ENCODE measurements at places on chromosomes 7 and 10. TPM values are rescaled to one million over a fixed set of nuclear protein-coding genes. Genes with fewer than 3 reads are reported as not detected.

The CPVL gene
- total RNA-seq, result not detected

The RBP4 gene
- not detected for total RNA-seq

The ST8SIA6 gene
- 0.79 TPM for total RNA-seq

The TRPV5 gene
- total RNA-seq, result not detected

The CALHM3 gene
- total RNA-seq, result not detected

GRCh38 chr10:45460235-45460878 lies 86.3 kb downstream of the ALOX5 start:
- no peak for DNase-seq

DNA sequence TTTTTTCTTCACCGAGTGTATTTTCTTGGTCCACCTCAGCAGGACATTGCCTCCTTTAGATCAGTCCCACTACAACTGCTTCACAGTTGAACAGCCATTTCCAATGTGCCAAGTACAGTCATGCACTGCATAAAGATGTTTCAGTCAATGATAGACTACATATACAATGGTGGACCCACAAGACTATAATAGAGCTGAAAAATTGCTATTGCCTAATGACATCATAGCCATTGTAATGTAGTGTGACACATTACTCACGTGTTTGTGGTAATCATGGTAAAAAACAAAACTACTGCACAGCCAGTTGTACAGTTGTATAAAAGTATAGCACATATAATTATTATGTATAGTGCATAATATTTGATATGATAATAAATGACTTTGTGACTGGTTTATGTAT lies 113.8 kb upstream of the HPS1 start:
- DNase-seq, result no peak

DNA sequence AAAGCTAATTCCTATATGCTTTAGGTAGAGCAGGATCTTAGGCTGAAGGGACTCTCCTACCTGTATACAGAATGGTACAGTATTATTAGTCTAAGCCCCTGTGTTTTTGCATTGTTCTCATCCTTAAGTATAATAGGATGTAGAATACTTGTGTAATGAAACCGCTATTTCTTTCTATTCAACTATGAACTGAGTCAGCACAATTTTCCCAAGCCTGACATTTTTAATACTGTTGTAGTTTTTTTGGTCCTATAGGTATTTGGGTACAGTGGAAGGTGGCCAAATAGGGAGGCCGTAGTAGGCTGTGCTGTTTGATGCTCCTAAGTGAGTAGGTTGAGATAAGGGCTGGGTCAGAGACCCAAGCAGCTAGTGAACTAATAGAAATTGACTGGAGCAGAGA lies 205.1 kb downstream of the MACC1 start:
- no peak for DNase-seq

GRCh38 chr10:79165070-79165778 lies 96.5 kb downstream of the ZMIZ1 start:
- DNase-seq, result no peak

DNA sequence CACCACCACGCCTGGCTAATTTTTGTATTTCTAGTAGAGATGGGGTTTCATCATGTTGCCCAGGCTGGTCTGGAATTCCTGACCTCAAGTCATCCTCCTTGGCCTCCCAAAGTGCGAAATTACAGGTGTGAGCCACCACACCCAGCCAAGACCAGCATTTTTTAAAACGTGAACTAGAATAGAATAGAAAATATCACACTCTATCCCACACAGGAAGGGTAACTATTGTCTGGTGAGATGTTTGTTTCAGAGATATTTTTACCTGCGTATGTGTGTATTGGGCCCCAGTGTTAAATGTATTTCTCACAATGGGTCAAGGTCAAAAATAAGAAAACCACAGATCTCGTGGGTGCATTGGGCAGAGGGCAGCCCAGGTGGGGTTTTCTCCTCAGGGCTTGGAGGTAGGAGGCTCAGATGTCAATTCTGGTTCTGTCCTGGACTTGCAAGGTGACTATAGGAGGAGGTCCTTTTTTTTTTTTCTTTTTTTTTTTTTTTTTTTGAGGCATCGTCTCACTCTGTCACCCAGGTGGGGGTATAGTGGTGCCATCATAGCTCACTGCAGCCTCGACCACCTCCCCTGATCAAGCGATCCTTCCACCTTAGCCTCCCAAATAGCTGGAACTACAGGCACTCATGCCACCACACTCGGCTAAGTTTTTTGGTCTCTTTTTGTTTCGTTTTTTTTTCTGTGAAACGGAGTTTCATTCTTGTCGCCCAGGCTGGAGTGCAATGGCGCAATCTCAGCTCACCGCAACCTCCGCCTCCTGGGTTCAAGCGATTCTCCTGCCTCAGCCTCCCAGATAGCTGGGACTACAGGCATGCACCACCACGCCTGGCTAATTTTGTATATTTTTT lies 19.0 kb downstream of the SH2B2 start:
- no peak for DNase-seq

DNA sequence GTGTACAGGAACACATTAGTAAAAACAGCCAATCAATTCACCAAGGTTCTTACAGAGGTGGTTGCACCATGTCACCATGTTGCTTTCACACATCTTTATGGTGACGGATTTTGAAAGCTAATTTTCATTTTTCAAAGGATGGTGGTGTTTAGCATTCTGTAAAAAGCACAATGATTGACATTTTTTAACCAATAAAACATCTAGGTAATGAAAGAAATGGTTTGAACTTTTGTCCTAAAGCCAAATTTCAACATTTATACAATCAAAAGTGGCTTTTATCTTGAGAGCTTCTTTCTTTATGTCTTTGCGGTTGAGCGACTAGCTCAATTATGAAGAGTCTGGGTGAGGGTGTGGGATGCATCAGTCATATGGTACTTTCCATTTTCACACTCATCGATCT lies 94.4 kb downstream of the MALRD1 start:
- DNase-seq, result no peak

GRCh38 chr10:47451998-47452494 lies 31.9 kb downstream of the ANXA8 start:
- no peak for DNase-seq

DNA sequence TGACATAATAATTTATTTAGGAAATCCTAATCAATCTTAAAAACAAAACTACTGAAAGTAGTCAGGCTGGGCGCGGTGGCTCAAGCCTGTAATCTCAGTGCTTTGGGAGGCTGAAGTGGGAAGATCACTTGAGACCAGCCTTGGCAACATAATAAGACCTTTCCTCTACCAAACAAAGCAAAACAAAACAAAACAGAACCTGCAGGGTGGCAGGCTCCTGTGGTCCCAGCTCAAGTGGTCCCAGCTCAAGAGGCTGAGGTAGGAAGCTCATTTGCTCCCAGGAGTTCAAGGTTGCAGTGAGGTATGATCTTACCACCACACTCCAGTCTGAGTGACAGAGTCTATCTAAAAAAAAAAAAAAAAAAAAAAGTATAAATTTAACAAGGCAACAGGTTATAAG lies 748.0 kb downstream of the CNTNAP2 start:
- no peak for DNase-seq

GRCh38 chr7:117531595-117532244 lies 51.9 kb downstream of the CFTR start:
- no peak for DNase-seq

DNA sequence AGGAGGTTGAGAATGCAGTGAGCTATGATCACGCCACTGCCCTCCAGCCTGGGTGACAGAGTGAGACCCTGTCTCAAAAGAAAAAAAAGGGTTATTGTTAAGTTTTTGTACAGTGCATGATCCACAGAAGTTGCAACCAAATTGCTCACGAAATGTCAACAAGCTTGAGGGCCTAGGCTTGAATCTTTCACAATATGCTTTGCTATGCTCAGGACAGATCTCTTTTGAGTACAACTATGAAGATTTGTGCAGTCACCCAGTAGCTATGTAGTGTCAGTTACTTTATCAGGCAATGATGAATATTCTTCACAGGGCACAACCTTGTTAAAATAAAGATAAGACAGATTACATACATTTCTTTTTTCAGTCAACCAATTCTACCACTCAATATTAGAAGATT lies 109.2 kb downstream of the PRTFDC1 start:
- DNase-seq, result no peak

GRCh38 chr7:20193873-20194272 lies 23.3 kb downstream of the MACC1 start:
- no peak for DNase-seq

GRCh38 chr7:142808461-142808801 lies 37.7 kb downstream of the PRSS2 start:
- no peak for DNase-seq

DNA sequence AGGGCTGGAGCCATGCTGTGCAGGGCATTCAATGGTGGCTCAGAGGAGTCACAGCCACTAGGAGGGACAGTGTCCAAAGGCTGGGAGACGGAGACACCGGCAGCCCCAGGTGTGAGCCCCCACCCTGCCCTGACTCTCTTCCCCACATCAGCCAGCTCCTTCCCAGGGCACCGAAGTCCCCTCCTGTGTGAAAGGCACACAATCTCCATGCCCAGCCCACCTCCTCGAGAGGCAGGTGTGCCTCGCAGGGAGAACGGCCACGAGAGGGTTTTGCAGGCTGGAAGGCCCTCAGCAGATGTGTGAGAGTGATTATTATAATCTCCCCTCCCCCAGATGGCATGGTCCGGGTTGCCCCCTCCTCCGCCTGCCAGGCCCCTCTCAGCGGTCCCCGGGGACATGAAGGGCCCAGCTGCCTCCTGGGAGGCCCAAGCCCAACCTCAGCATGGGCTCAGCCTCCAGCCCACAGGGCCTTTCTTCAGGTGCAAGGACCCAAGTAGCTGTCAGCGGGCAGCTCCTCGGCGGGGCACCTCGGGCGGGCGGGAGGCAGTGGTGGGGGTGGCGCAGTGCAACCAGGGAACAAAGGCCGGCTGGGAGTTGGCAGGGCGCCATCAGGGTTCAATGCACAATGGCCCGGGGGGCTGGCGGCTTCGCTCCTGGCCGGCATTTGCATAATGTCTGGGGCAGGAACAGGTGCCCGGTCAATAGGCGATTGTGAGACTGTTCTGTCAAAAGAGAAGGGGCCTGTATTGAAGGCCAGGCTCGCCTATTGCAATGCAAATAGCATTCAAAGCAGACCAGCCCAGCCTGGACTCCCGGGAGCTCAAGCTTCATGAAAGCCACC lies 155.3 kb upstream of the ZMIZ1 start:
- DNase-seq, result no peak

GRCh38 chr7:70577078-70577477 lies 554.9 kb upstream of the GALNT17 start:
- no peak for DNase-seq

GRCh38 chr7:95102662-95103061 lies 195.3 kb downstream of the PPP1R9A start:
- DNase-seq, result no peak

DNA sequence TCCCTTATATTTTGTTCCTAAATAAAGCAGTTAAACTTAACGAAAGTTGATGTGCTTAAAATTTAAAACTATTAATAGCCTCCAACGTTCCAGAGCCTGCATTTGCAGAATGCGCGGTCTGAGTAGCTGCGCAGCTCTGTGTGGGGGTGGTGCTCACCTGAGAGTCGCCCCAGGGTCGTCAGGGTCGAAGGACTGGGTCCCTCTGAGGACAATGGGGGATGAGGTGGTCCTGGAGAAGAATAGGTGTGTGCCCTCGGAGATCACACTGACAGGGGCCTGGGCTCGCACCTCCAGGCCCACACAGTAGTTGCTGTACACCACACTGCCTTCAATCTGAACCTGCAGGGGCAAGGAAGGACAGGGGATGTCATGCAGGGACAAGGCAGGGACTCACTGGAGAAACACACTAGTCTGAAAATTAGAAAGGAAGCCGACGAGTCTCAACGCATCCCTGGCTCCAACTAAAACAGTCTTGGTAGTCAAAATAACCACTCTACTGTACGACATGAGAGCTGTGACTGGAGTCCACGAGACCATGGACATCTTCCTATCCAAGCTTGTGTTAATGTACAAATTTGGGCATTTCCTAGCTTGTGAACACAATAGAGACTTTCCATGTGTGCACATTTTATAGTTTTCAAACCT lies 54.4 kb downstream of the PKD1L1 start:
- DNase-seq, result no peak
